ENCODE measurements at places on chromosomes 5 and 9.
A peak's percentile ranks its signal among the peaks of the same experiment; 100 is the strongest.

DNA sequence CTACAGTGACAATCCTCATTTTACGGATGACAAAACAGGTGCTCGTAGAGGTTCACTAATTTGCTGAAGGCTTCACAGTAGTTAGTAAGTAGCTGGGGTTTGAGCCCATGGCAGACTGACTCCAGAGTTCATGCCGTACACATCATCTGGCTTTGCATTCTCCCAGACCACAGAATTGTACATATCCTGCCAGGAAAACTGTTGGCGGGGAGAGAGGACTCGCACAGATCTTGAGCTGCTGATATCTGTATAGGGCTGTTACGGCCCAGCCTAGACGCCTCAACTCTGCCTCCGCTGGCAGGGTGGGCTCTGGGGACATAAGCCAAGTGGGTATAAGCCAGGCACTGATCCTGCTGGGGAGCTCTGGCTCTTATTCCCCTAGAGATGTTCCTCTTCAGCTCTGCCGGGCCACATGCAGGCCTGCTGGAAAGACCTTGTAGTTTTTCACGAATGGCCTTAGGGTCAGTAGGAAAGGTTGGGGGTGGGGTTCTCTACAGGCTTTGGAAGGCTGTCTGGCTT is 16.3 kb downstream of the LARP1 start:
- no peak for DNase-seq

DNA sequence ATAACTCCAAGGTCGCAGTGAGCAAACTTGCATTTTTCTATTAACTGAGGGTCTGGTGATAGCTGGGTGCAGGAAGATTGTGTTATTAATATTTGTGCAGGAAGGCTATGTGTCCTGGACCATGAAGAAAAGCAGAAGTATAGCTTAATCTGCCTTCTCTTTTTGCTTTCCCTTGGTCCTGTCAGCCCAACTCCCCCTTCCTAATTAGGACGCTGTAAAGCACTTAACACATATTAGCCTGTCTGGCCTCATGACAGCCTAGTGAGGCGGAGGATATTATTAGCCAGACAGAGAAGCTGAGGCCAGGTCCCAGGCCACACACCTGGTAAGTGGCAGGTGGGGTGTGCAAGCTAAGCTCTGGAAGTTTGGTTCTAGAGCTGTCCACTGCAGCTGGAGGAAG is 29.5 kb downstream of the SLC46A2 start:
- no peak for DNase-seq

GRCh38 chr5:149576021-149576420 is 5.3 kb upstream of the ARHGEF37 start:
- peak; percentile 22 for DNase-seq

- DNase-seq: no peak
Measured at GRCh38 chr5:147484708-147485020, 25.2 kb downstream of the DPYSL3 start.

- DNase-seq: no peak
Measured at GRCh38 chr5:73367650-73368049, 80.9 kb downstream of the FOXD1 start.

- DNase-seq: no peak
Measured at GRCh38 chr5:111953351-111954127, 196.5 kb upstream of the NREP start.

- DNase-seq: no peak
Measured at GRCh38 chr5:90096415-90097081, 313.0 kb downstream of the CETN3 start.

DNA sequence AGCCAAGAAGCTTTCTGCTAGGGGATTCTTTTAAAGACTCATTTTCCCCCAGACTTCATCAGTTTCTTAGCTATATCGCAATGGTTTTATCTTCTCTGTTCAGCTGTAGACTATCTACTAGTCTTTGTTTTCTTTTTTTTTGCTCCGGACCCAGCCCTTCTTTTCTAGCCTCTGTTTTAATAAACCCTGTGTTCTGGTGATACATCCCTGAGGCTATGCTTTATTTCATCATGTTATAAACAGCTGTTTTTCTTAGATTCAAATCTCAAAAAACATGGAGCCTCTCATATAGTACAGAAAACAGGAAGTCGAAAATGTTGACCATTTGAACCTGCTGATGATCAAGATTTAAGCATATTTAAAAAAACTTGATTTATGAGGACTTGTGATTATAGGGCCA is 37.8 kb downstream of the SCGB3A1 start:
- no peak for DNase-seq

DNA sequence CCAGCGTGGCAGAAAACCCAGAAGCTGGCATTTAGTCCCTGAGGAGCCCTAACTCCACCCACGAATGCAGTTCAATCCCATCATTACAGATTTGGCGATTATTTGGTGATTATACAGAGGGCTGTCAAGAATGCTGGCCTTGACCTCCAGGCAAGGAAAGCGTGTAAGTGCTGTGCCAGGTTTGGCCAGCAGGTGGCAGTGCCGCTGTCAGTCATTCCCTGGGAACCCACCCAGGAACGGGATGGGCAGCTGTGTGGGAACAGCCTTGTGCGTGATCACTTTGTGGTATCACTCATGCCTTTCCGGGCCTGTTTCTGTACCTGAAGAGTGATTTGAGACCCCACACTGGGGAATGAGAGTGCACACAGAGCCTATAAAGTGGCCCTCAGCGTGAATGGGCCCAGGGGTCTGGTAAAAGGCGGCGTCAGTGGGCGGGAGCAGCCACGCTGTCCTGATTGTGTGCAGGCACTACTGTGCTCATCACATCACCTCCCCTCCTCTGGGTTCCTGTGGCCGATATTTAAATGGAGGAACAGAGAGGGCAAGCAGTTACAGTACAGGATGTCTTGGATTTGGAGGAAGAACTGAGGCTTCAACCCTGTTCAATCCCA is 215.6 kb downstream of the ROR2 start:
- DNase-seq: no peak

- DNase-seq: no peak
Measured at GRCh38 chr5:10264604-10265003, 14.5 kb downstream of the CCT5 start.

GRCh38 chr5:83107692-83108420 is 30.5 kb downstream of the XRCC4 start:
- DNase-seq: no peak

DNA sequence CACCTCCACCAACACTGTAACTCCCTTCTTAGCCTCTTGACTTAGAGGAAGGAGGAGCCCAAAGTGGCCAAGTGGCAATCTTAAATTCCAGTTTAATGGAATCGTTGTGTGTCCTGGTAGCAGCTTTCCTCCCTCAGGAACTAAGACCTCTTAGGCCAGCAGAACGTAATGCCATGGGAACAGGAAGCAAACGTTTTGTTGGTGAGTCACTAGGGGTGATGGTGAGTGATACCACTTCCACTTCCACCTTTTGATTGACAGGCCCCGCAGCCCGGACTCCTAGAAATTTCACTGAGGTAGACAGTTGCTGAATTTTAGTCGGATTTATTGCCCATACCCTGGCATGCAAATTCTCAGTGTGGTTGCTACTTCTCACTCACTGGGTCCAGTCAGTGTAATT is 94.2 kb upstream of the FBN2 start:
- DNase-seq: no peak

DNA sequence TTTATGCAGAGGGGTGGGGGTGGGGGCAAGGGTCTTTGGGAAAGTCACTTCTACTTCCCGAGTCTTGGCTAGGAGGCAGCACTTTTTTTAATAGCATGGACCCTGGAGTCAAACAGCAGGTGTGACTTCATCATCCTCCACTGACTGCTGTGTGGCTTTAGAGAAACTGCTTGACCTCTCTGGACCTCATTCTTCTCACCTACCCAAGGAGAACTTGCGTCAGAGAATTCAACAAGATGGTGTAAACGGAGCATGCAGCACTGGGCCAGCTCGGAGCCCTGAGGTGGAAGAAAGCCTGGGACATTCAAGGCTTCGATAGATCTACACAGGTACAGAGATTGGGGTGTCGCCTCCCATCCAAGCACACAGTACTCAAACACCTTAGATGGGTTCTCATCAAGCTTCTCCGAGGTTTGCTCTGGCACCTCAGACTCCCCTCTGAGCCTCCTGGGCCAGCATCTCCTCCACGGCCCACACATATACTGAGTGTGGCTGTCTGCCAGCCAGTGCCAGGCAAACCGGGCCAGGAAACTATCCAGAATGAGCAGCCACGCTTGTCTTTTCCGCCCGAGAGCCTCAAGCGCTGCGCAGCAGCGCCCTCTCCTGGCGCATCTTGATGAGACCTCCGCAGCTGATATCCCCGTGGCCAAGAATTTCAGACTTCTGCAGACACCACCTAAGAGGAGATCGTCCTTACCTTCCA is 4.6 kb upstream of the SLC25A48 start:
- no peak for DNase-seq

DNA sequence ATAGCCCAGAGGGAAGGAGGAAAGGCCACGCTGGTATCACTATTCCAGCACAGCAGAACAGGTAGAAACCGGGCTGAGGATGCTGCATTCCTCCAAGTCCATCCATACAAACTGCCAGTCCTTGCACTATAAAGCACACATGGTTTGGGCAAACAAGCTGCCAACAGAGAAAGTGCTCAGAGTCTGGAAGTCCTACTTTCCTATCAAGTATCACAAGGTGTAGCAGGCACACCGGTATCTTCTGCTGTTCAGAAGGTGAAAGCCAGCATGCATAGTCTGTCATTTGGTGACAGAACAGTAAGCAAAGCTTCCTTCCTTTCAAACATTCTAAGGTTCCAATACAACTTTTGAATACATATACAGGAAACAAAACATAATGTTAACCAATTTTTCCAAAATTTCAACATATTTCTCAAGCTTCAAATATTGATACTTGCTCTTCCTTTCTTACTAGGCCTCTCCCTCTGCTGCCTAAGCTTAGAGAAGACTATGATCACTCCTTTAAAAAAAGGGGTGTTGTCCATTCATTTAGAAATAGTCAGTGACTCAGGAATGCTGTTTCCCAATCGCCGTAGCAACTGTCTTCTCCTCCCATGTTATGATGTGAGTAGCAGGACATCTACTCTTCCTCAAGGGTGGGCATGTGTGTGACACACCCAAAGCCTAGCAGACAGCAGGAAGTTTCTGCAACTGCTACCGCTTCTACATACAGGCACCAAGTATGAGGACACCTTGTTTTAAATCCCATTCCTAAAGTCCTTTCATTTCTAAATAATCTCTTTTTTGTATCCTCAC is 14.7 kb downstream of the DIAPH1 start:
- DNase-seq: peak; percentile 43

DNA sequence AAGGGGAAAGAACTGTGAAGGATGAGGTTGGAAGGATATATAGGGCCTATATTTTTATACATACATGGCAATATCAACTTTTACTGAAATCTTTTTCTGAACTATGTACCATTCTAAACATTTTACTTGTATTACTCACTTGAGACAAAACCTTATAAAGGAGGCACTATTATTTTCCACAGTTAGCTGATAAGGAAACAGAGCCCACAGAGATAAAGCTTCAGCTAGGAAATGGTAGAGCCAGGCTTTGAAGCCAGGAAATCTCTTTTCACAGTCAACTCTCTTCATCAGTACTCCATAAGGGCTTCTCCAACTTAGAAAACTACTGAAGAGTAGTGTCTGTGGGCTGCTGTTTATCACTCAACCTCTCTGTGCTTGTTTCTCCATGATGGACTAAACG is 613.7 kb downstream of the PRELID2 start:
- DNase-seq: no peak

DNA sequence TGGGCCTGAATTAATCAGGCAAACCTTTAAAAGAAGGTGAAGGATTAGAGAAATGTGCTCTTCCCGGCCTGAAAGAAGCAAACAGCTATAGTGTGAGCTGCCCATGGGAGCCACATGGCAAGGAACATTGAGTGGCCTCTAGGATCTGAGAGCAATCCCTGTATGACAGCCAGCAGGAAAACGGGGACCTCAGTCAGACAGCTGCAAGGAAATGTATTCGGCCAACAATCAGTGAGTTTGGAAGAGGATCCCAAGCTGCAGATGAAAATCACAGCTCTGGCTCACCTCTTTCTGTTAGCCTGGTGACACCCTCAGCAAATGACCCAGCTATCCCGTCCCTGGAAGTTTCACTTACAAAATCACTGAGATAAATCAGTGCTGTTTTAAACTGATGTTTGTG is 309.2 kb downstream of the SH3GL2 start:
- no peak for DNase-seq

DNA sequence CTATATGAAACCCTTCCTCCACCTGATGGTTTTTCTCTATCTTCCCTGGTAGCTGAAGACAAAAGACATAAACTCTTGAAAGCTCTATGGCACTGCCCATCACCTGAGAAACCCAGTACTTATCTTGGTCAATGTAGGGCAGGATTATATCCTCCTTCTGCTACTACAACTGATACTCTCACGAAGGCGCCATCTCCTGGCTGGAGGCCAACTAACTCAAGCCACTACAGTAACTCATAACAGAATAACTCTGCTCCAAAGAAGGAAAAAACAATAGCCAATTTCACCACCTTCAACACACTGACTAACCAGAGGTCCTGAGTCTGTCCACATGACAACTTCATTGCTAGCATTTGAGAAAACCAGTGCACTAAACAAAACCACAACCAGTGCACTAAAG is 409.2 kb downstream of the CETN3 start:
- DNase-seq: no peak

DNA sequence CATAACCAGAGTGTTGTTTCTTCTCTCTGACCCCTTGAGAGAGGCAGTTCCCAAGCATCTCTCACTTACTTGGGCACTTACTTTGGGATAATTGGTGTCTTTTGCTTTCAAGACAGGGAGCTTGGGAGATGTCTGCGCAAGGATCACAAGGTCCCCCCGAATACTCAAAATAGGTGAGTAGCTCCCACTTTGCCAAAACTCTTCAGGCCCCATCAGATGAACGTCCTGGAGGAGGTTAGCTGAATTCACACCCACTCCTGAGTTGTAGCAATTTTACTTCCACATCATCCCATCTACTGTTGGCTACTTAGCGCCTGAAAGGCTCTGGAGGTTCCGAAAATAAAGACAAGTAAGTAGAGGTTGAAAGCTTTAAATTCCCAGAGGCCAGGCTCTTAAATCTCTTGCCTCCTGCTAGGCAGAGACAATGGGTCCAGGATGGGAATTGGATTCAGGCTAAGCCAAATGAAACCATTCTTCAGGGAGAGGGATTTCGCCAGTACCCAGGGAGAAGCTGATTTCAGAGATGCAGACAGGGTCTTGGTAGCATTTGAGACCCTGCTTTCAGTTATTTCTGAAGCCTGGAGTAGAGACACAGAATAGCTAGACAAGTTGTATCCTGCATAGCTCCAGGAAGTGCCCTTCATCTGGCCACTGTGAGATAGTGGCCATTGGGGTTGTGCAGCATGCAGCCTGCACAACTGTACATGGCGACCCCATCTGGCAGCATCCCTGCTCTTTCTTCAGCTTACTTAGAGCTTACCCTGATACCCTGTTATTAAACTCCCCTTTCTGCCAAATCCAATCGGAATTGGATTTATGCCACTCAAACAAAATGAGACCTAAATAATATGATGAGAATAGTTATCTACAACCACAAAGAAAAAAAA is 60.1 kb downstream of the BOD1 start:
- no peak for DNase-seq

DNA sequence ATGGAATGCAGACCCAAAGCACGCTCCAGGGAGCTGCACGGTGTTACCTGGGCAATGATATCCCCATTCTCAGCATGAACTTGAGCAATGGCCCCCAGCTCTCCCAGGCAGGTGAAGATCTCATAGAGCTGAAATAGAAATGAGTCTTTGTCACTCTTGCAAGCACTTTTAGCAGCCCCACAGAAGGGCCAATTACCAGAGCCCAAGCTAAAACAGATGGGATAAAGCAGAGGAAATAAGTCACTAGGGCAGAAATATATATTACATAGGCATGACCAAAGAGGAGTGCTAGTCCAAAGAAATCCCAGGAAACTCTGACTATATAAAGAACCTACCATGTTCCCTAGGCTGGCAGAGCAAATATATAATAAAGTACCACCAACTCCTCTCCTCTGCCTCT is 97.3 kb downstream of the DPYSL3 start:
- DNase-seq: no peak

Measured in ascending aorta (tissue), 2 donors.